CD8-positive, alpha-beta memory T cell (primary cell): ENCODE measurements at places on chromosomes 6 and 20.

DNA sequence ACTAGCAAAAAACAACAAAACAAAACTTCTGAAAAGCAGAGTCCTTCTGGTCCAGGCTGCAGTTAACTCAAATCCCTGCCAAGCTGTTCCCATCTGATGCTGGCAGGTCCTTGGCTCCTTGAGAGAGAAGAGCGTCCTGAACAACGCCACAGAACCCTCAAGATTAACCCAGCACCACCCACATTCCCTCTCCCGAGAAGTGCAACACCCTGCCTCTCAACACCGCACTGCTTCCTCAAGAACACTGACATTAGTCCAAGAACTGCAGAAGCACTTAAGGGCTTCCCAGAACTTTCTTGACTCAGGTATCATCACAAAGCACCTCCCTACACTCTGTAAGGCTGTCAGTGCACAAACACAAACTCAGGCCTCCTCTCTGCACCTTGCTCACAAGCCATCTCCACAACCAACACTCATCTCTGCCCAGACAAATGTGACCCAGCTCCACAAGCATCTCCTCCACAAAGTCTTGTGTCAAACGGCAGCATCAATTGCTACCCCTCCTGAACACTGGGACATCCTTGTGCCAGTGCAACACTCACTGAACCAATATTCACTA lies 7.5 kb downstream of the MRPL14 start:
- no peak for DNase-seq

DNA sequence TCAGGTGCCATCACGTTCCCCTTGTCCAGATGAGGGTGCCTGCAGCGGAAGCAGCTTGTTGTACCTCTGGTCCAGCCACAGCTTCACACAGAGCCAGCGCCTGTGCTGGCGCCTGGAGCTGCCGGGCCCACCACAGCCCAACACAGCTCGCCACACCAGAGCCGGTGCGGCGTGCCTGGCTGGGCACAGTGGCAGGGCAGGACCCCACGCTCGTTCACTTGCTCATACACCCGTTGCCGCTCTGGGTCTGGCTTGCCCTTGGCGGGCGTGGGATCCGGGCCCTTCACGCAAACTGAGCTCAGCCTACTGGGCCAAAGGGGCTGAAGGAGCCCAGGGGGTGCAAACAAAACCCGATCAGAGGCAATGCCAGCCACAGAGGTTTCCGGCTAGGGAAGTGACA lies 492.5 kb upstream of the MANEA start:
- DNase-seq = no peak

- no peak for DNase-seq
These were observed 23.6 kb downstream of the RWDD2A start for GRCh38 chr6:83216806-83217205.

DNA sequence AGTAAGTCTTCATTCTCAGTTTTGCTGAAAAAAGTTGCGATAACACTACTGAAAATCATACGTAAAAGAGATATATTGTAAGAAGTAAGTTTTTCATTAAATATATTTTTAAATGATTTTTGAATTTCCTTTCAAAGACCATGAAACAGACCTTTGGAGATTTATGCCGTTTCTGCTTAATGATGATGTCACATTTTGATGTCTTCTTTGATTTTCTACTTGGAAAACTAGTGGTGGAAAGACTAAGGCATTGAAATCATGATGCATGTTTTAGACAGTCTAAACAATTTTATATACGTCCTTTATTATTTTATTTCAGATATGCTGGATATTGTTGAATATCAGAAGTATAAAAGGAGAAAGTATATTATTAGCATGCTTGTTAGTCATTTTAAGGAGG lies 33.7 kb downstream of the EYA4 start:
- DNase-seq = no peak

DNA sequence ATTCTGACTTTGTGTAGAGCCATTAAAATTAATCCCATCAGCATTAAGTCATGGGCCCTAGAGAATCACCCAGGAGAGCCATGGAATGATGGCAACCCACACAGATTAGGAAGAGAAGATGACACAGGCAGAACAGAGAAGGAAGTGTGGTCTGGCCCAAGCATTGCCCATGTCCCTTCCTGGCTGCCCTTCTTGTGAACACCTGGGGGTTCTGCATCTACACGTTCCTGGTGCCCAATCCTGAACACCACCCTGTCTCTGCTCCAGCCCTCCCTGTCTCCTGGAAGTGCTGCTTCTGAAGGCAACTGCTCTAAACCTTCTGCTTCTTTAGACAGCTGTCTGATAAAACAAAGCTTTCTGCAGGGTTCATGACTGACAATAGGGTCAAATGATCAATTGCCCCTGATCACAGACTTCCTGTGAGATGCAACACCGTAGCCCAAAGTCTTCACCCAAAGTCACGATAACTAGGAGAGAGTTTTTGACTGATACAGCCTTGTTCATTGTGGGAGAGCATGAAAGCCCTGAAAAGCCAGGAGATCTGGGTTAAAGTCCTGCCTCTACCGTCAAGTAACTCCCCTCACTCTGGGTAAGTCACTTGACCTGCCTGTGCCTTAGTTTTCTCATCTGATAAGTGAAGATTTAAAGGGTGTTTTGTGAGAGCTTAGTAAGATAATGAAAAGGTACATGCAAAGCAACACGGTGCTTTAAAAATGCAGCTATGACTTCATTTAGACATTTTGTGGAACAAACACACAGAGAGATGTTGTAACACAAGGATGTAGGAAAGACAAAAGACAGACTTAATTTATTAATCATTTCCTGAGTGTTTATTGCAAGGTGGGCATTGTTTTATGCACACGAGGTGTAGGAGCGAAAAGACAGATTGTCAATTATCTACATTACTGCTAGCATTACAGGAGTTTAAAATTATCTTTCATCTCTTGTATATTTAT lies 291.2 kb upstream of the STXBP5 start:
- no peak for DNase-seq

- DNase-seq = no peak
These were observed 244.6 kb downstream of the PREX1 start for GRCh38 chr20:48583171-48583570.

- DNase-seq = no peak
These were observed 4.9 kb upstream of the SLC44A4 start for GRCh38 chr6:31883676-31884075.

DNA sequence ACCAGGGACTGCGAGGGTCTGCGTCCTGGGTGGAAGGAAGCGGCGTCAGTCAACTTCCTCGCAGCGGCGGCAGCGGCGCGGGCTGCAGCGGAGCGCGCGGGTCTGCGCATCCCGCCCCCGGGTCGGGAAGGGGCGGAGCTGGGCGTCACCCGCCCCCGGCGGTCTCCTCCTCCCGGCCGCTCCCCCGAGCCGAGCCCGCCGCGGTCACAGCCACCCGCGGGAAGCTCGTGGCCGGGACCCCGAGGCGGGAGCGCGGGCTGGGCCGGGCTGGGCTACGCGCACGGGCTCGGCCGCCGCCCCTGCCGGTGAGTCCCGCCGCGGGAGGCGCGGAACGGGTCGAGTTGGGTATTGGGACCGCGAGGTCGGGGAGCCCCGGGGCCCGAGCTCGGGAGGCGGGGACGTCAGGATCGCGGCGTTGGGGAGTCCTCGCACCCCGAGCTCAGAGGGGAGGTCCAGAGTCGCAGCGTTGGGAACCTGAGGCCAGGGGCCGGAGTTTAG lies at the start of gene PAQR8:
TSS of gene PAQR8 (plus strand) at position 207 of the 498 bp plus-strand sequence. CDS start 41,063 bp downstream, outside the sequence.
- peak; percentile 89 for DNase-seq

GRCh38 chr20:59949911-59950310 lies 8.3 kb upstream of the CDH26 start:
- no peak for DNase-seq

DNA sequence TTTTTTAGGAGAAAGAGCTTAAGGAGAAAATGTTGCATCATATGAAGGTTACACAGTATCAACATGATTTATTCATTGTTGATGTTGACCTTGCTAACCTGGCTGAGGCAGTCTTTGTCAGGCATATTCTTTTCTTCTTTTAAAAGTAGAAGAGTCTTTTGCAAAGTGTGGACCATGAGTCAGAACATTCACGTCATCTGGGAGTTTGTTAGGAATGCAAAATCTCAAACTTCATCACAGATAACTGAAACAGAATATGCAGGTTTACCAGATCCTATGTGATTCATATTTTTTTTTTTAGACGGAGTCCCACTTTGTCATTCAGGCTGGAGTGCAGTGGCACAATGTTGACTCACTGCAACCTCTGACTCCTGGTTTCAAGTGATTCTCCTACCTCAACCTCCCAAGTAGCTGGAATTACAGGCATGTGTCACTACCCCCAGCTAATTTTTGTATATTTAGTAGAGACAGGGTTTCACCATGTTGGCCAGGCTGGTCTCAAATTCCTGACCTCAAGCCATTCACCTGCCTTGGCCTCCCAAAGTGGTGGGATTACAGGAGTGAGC lies 530.4 kb upstream of the BTBD3 start:
- DNase-seq = no peak

GRCh38 chr20:36550790-36551299 lies 9.5 kb downstream of the MYL9 start:
- DNase-seq = no peak

GRCh38 chr6:8172530-8172929 lies 70.2 kb upstream of the EEF1E1 start:
- no peak for DNase-seq
